ENCODE measurements at places on chromosomes 1 and 21.
A peak's percentile ranks its signal among the peaks of the same experiment; 100 is the strongest.

DNA sequence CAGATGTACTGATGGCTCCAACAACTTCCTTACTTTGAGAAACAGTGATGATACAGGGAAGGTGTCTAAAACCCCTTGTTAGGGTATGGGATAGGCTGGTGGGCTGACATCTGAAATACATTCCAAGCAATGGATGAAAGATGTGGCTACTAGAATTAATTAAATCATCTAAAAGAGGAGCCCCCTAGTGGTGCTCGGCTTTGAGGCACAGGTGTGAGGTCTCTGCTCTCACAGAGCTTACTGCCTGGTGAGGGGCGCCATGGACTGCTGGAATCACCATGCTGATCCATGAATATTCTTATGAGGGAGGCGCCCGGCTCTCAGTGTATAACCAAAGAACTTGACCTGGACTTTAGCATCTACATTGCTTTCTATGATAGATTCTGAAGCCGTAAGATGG, 48.5 kb downstream of the GNG4 start:
- no peak for DNase-seq

DNA sequence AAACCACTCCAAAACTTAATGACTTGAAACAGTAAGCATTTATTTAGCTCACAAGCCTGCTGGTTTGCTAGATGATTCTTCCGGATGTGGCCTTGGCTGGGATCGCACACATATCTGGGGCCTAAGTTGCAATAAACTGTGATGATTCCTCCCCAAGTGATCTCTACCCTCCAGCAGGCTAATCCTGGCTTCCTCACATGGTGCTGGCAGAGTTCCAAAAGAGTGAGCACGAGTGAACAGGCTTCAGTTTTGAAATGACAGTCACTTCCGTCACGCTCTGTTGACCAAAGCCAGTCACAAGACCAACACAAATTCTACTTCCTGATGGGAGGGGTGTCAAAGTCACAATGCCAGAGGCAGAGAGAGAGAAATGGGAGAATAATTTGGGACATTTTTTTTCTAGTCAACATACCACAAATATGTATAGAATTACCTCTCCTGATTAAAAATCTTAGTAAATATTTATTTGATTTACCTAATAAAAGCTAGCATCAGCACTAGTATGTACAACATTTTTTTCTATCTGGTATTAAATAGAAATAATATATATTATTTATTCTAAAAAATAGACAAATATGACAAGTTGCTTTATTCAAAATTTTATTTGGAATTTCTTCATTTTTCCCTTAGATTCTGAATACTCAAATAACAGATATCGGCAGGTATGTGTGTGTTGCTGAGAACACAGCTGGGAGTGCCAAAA, 292.7 kb downstream of the TPR start:
- DNase-seq: peak; percentile 0

DNA sequence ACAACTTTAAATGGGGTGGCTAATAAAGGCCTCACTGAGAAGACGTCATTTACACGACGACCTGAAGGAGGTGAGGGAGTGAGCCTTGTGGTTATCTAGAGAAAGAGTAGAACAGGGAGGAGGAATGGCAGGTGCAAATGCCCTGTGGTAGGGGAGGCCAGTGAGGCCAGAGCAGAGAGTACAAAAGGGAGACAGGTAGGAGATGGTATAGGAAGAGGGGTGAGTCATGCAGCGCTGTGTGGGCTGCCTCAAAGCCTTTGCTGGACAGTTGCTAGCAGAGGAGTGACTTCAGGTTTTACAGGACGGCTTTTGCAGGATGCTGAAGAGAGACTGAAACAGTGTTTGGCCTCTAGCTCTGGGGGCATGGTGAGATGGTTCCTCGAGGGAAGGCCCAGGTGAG, 116.0 kb downstream of the IER5 start:
- no peak for DNase-seq

- no peak for DNase-seq
These were observed 92.5 kb upstream of the ADGRL2 start for GRCh38 chr1:81708250-81708649.

DNA sequence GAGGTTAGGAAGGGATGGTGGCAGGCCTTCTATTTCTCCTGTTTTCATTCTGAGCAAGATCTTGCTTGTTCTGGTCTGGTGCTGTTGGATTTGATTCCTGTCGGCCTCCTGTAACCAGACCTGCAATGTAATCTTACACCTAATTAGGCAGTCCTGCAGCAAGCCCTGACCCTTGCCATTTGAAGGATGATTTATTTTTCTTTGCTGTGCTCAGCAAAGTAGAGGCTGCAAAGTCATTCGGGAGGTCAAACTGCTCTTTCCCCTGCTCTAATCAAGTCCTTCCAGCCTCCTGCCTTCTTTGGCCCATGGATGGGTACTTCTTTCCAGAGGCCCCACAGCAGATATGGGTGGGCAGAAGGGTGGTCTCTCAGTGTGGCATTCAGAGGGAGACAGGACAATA, 417.7 kb upstream of the USP24 start:
- no peak for DNase-seq

DNA sequence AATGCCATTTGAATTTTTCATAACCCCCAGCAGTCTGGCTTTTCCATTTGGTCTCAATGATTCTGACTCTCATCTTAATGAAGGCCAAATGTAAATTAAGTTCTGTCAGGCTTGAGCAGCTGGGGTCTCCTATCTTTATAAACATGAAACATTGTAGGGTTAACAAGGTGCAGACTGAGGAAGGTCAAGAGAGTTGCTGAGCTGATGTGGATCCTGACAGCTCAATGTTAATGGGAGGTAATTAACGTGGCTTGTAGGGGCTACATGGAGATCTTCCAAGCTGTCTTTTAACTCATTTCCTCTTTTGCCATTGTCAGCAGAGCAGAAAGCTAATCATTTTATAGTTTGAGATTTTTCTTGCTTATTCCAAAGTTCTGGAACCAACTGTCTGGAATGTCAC, 55.2 kb downstream of the FGGY start:
- DNase-seq: no peak

- DNase-seq: no peak
These were observed 29.9 kb downstream of the KRTAP19-8 start for GRCh38 chr21:31008355-31008754.

GRCh38 chr1:119316870-119317416, 51.6 kb upstream of the HAO2 start:
- no peak for DNase-seq

GRCh38 chr1:102970496-102971078, 137.7 kb downstream of the COL11A1 start:
- DNase-seq: no peak

- DNase-seq: no peak
These were observed 467.8 kb downstream of the CAMTA1 start for GRCh38 chr1:7253118-7253480.

DNA sequence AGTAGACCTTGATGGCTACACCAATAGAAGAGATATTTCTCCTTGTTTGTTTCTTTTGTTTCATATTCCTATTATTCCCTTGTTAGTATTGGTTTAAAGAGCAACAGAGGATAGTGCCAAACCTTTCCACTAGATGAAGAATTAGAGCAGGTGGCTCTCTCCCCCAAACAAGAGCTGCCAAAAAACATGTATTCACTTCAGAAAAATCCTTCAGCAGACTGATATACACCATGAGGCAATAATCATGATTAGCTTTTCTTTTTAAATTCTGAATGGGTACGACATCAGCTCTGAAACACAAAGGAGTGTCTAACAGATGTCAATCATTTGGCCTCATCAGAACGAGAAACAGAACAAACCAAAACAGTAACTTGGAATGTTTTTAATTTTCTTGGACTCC, 67.3 kb upstream of the MAP10 start:
- DNase-seq: no peak

DNA sequence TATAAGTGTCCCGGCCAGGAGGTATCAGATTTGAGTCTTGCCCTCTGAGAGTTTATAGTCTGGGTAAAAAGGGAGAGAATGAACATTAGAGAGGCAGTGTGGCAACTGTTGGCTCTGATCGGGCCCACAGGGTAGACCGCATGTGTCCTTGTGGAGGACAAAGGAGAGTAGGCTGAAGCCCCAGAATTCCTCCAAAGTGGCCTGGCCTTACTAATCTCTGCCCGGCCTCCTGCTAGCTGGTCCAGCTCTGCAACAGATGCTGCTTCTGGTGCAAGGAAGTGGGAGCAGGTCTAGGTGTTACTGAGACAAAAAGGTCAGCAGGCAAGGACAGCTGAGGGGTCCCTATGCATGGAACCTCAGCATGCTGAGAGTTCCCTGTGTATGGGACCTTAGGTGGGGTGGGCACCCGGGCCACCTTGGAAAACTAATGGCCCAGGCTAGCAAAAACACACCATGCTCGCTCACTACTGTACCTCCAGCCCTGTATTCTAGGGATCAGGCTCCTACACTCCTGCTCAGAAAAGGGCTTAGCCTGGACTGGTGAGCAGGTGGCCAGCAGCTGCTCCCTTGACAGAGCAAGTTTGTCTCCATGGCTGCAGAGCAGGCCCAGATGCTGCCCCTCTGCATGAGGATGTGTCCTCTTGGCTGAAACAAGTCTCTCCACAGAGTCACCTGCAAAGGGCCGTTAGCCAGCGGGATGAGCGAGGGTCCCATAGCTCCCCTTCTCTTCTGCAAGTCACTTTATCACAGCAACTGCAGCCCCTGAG, 30.3 kb upstream of the RGS16 start:
- no peak for DNase-seq

DNA sequence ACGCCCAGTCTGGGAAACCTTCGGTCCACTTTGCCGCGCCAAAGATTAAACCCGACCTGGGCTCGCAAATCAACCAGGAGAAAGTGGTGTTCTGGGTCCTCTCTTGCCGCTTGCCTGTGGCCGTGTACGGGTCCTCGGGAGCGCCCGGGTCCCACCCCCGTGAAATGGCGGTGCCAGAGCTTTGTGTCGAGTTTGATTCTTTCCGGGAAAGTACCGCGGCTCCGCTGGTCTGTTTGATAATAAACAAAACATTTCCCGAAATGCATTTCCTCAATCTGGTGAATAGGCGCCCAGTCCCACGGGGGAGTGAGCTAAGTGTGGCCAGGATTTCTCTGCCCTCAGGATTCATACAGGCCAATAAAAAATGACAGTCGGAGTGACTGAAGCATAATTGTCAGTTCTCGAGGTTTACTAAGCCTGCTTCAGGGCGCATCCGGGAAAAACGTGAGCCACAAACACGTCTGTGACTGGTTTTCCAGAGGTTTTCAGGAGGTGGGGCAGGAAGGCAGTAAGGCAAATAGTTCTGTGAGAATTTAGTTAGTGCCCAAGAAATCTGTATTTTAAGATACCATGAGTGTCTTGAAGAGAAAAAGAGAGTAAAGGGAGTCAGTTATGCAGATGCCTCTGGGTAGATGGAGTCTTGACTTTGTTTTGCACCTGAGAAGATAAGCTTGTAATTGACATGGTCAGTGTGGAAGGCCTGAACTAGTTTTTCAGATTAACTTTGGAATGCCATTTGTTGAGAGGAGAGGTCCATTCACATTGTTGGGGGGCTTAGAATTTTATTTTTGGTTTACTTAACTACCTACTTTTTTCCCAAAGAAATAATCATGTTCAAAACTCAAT, 675 bp downstream of the IFNAR1 start:
- peak; percentile 50 for DNase-seq

GRCh38 chr1:95951371-95952102, 717.5 kb downstream of the RWDD3 start:
- DNase-seq: no peak

- no peak for DNase-seq
These were observed 374.0 kb downstream of the NTNG1 start for GRCh38 chr1:107514841-107515240.

GRCh38 chr1:65505547-65506300, 85.3 kb downstream of the LEPR start:
- no peak for DNase-seq

DNA sequence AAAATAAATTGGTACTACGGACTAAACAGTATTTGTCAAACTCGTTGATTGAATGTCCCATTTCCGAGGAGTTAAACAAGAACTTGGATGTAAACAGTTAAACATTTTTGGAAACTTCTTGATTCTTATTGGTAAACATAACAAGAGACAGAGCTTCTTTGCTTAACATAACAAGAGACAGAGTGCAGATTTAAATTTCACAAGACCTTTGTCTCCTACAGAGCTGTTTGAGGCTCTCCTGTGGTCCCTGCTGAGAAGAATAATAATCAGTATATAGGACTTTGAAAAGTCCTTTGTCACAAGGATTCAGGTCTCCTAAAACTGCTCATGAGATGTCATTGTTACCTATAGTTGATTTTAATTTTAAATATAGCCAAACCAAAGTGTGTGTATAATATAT, 170.6 kb upstream of the C21orf91 start:
- no peak for DNase-seq

DNA sequence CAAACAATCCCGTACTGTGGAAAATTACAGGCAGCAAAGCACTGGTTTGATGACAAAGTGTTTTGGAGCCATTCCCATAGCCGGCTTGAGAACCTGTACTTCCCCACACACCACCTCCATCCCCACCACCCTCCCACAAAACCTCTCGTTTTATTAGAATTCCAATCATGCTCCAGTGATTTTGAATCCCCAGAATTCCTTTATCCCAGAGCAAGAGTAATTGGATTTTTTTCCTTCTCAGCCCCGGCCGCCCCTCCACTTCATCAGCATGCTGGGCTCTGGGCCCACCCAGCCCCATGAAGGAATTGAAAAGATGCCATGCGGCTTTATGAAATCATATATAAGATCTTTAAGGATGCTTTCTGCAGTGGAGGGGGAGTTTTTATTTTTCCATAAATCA, 136.6 kb downstream of the OMA1 start:
- no peak for DNase-seq

DNA sequence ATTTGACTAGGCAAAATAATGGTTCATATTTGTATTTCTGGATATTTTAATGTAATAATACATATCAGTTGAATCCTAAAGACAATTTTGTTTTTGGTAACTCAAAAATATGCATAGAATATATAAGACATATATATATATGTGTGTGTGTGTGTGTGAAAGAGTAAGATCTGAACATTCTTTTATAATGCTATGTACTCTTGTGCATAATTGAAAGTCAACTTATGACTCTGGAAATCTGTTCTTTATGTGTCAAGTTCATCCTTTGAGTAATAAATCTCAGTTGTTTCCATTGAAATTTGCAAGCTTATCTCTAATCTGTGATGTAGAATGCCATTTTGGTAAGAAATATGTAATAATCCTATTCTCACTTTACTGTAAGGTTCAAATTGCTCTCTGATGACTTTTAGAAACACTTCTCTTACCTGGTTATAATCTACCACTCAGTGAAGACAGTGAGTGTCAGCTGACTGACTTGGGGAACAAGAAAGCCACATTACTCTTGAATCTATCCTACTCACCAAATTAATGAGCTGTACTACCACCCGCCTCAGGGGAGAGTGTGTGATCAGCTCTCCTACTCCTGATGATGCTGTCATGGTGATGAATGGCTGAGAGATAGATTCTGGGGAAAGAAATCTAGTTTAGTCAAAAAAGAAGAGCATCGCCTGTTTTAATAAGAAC, 15.0 kb upstream of the NEK7 start:
- DNase-seq: no peak
